CD4-positive, alpha-beta memory T cell (primary cell): ENCODE measurements at places on chromosomes 11 and 22. TPM values are rescaled to one million over a fixed set of nuclear protein-coding genes. Genes with fewer than 3 reads are reported as not detected.

DNA sequence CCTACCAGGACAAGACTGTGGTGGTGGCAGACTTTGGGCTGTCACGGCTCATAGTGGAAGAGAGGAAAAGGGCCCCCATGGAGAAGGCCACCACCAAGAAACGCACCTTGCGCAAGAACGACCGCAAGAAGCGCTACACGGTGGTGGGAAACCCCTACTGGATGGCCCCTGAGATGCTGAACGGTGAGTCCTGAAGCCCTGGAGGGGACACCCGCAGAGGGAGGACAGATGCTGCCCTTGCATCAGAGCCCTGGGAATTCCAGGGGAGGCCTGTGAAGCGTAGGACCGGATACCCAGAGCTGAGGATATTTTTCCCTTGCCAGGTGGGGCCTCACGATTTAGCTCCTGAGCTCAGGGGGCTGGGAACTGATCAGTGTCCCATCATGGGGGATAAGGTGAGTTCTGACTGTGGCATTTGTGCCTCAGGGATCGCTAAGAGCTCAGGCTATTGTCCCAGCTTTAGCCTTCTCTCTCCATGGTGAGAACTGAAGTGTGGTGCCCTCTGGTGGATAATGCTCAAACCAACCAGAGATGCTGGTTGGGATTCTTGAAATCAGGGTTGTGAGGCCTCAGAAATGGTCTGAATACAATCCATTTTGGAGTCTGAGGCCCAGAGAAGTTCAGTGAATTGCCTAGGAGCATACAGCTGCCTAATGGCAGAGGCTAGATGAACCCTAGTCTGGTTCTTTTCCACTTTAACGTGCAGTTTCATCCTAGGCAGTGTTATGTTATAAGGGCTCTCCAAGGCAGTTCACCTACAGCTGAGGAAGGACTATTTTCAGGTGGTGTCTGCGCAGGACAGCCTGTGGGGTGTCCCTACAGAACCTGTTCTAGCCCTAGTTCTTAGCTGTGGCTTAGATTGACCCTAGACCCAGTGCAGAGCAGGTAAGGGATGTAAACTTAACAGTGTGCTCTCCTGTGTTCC, 19.5 kb downstream of the PIK3IP1 start:
- peak; percentile 44 for DNase-seq
- H3K4me3 ChIP-seq = no peak overlapping the region
- peaks cover 52% of the 10 kb centered on the region for H3K4me1 ChIP-seq
- H3K27me3 ChIP-seq = no peaks in the 10 kb centered on the region

GRCh38 chr22:50670914-50671538, 1.6 kb upstream of the SHANK3 start:
- H3K27me3 ChIP-seq = peaks cover 31% of the 10 kb centered on the region
- peaks cover 17% of the 10 kb centered on the region for H3K4me1 ChIP-seq
- H3K4me3 ChIP-seq = no peak overlapping the region
- no peaks in the 10 kb centered on the region for H3K36me3 ChIP-seq
- no peak for DNase-seq
- H3K27ac ChIP-seq = no peak overlapping the region

DNA sequence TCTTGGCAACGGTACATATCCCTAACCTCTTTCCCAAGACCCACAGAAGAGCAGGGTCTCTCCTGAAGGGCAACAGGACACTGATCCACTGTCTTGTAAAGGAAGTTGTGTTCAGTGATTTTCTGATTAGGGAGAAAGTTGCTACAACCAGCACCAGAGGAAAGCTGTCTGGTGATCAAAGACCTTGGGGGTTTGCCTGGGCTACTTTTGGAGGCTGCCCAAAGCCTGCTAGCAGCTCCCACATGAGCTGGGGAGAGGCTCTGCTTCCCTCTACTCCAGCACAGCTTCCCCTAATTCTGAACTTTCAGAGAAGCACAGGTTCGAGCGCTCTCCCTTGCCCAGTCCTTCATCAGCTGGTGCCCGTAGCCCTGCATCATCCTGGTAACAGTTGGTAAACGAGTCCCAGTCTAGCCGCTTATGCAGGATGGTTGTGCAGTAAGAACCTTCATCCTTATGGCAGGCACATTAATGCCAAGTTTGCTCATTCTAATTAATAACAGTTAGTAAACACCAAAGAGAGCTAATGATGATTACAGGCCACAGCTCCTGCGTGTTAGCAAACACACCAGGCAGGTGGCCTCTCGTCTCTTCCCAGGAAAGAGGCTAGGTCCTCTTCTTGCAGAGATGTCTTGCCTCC, 173.1 kb downstream of the NTM start:
- H3K4me3 ChIP-seq = no peak overlapping the region
- no peak for DNase-seq
- no peaks in the 10 kb centered on the region for H3K27me3 ChIP-seq
- no peaks in the 10 kb centered on the region for H3K36me3 ChIP-seq

DNA sequence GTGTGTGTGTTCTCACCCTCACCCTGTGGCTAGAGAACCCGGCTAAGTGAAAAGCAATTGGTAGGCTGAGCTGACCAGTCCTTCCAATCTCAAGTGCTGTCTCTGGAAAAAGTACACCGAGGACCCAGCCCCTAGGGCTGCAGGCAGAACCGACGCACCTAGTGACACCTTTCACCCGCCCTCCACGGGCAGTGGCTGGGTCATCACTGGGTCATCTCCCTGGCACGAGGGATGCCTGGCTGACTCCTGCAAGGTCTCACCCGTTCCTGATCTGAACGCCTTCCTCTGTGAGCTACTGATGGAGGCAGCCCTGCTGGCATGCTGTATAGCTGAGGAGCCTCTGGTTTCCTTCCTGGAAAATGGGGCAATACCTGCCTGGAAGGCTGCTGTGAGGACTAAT, 311.5 kb downstream of the NTM start:
- no peak overlapping the region for H3K4me3 ChIP-seq
- DNase-seq = no peak
- H3K27ac ChIP-seq = no peak overlapping the region
- no peaks in the 10 kb centered on the region for H3K27me3 ChIP-seq
- H3K4me1 ChIP-seq = no peaks in the 10 kb centered on the region
- H3K36me3 ChIP-seq = no peaks in the 10 kb centered on the region

GRCh38 chr22:25419247-25420113, 145.0 kb upstream of the GRK3 start:
- peaks cover 21% of the 10 kb centered on the region for H3K27me3 ChIP-seq
- no peaks in the 10 kb centered on the region for H3K36me3 ChIP-seq
- H3K4me3 ChIP-seq = no peak overlapping the region
- H3K4me1 ChIP-seq = peaks cover 25% of the 10 kb centered on the region
- no peak overlapping the region for H3K27ac ChIP-seq

DNA sequence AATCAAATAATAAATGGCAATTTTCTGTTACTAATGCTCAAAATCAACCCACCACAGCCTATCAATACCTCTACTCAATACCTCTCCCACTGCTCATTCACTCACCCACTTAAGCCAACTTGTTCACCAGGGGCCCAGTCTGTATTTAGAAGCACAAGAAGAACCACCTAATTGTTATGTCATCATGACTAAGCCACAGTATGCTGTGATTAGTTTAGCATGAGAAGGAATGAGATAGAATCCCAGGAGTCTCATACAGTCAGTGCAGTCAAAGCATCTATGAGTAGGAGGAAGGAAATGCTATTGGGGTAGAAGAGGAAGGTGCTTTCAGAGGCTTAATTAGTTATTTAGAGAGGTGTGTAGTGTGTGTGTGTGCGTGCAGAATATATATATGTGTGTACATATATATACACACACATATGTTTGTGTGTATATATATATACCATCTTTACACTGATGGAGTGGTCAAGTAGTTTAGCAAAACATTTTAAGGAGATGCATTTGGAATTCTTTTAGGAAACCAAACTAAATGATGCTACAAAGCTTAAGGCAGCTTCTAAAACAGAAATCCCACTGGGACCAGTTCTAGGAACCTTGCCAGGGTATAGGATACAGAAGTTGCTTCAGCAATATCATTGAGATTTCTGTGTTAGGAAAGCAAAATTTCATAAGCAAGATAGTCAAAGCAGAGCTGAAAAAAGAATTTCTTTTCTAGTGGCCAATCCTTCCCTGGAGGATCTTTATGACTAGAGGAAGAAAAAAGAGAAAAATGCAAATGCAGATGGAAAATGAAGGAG, 27.5 kb downstream of the KCNA4 start:
- H3K4me1 ChIP-seq = no peaks in the 10 kb centered on the region
- DNase-seq = no peak
- no peak overlapping the region for H3K27ac ChIP-seq
- no peaks in the 10 kb centered on the region for H3K36me3 ChIP-seq
- H3K27me3 ChIP-seq = no peaks in the 10 kb centered on the region
- no peak overlapping the region for H3K4me3 ChIP-seq

DNA sequence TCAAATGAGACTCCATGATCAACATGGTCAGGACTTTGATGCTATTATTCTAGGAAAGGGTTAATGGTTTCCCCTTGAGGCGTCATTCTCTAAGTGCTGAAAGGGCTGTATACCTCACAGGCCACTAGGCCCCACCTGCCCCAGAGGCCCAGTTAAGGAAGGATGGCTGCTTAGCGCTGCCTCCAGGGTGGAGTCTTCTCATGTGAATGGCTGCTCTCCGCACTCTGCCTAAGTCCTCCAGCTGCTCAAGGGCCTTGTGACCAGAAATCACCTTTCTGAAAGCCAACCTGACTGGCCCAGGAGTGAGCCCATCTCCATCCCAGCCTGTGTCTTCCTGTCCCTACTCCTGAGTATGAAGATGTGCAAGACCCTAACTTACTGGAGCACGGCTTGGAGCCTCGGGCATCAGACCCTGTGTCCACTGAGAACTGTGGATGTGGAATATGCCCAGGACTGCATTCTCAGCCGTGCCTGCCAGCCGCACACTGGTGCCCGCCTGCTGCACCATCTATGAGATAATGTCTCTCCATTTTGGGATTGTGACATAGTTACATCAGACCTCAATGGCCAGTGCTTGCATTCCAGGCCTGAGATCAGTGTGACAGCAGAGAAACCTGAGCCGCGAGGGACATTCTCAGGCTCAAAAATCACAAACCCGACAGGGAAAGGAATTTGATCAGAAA, 51.0 kb downstream of the SNX19 start:
- no peaks in the 10 kb centered on the region for H3K27me3 ChIP-seq
- peaks cover 9% of the 10 kb centered on the region for H3K4me1 ChIP-seq
- no peaks in the 10 kb centered on the region for H3K36me3 ChIP-seq
- no peak for DNase-seq
- H3K27ac ChIP-seq = no peak overlapping the region

GRCh38 chr11:76135491-76135890, 70.8 kb downstream of the WNT11 start:
- no peaks in the 10 kb centered on the region for H3K36me3 ChIP-seq
- no peak for DNase-seq

DNA sequence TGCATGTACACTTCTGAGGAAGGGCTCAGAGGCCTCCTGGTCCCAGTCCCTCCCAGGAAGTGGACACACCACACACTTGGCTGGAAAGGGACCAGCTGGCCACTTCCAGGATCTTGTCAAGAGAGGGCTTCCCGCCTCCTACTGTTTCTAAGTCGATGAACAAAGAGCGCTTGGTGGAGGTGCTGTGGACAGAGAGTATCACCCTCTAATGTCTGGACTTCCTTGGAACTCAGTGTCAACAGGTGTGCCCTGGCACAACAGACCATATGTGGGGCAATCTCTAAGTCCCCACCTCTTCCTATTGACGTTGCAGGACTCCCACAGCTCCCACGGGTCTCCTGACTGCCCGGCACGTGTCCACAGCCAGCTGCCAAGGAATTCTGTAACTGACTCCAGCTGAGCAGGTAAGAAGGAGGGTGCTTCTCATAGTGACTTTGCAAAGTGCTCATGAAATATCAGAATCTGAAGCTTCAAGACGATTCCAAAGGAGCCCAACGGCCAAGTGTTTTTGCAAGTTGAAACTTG, 16.1 kb downstream of the POU2AF1 start:
- H3K4me3 ChIP-seq = no peak overlapping the region
- no peaks in the 10 kb centered on the region for H3K4me1 ChIP-seq
- no peak overlapping the region for H3K27ac ChIP-seq

- DNase-seq = no peak
- no peak overlapping the region for H3K27ac ChIP-seq
- H3K4me1 ChIP-seq = no peaks in the 10 kb centered on the region
- no peak overlapping the region for H3K4me3 ChIP-seq
Observed at GRCh38 chr22:35128637-35129036, 62.7 kb downstream of the ISX start.

GRCh38 chr22:47054231-47055072, 292.0 kb downstream of the TBC1D22A start:
- no peak for DNase-seq
- no peaks in the 10 kb centered on the region for H3K4me1 ChIP-seq
- peaks cover 9% of the 10 kb centered on the region for H3K36me3 ChIP-seq
- no peak overlapping the region for H3K4me3 ChIP-seq

GRCh38 chr11:124722176-124722575, 17.6 kb upstream of the NRGN start:
- no peaks in the 10 kb centered on the region for H3K27me3 ChIP-seq
- no peak overlapping the region for H3K4me3 ChIP-seq
- H3K36me3 ChIP-seq = no peaks in the 10 kb centered on the region

DNA sequence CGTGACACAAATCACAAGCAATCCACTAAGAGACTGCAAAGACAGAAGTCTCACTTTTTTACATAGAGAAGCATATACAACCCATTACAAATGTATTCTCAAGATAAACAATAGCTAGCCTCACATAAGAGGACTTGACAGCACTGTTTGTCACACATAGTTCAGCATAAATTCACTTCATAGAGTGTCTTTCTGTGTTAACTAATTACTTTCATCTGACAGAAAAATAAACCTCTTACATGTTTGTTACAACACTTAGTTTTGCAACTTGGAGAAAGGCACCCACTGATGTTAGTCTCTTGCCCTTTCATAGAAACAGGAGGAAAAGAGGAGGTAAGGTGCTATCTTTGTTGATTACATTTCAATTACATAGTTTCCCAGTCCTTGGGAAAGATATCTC, 2221.9 kb upstream of the RAG2 start:
- no peak overlapping the region for H3K4me3 ChIP-seq
- H3K36me3 ChIP-seq = no peaks in the 10 kb centered on the region
- no peaks in the 10 kb centered on the region for H3K27me3 ChIP-seq
- H3K27ac ChIP-seq = no peak overlapping the region
- no peak for DNase-seq
- H3K4me1 ChIP-seq = no peaks in the 10 kb centered on the region

GRCh38 chr11:40290171-40290631, 1169.3 kb downstream of the LRRC4C start:
- no peaks in the 10 kb centered on the region for H3K4me1 ChIP-seq
- no peak for DNase-seq
- H3K4me3 ChIP-seq = no peak overlapping the region

GRCh38 chr11:130370845-130371590, 56.3 kb upstream of the ZBTB44 start:
- H3K4me1 ChIP-seq = no peaks in the 10 kb centered on the region
- no peak overlapping the region for H3K4me3 ChIP-seq
- no peaks in the 10 kb centered on the region for H3K27me3 ChIP-seq

- H3K27me3 ChIP-seq = no peaks in the 10 kb centered on the region
- H3K4me1 ChIP-seq = no peaks in the 10 kb centered on the region
- H3K27ac ChIP-seq = no peak overlapping the region
- H3K4me3 ChIP-seq = no peak overlapping the region
- DNase-seq = no peak
Observed at GRCh38 chr22:47201186-47201995, 438.9 kb downstream of the TBC1D22A start.

GRCh38 chr11:117929142-117929915, at the start of gene TMPRSS13:
Gene TMPRSS13, minus strand, starts transcription at chr11:117929402. Its CDS starts 95 bp downstream, at chr11:117929307.
- H3K27ac ChIP-seq = no peak within 1 kb of the TSS
- H3K4me3 ChIP-seq = no peak within 1 kb of the TSS
- H3K27me3 ChIP-seq = peaks cover 5% of the 10 kb centered on the region
- no peak for DNase-seq

GRCh38 chr11:125663910-125664309, 16.7 kb downstream of the ACRV1 start:
- H3K27me3 ChIP-seq = no peaks in the 10 kb centered on the region
- H3K4me1 ChIP-seq = no peaks in the 10 kb centered on the region
- H3K4me3 ChIP-seq = no peak overlapping the region
- H3K36me3 ChIP-seq = no peaks in the 10 kb centered on the region
- no peak overlapping the region for H3K27ac ChIP-seq
- DNase-seq = no peak

Gene KLHL35
- total RNA-seq = 1.2 TPM

Gene DMC1
- total RNA-seq = 0.29 TPM

Gene TMEM9B
- total RNA-seq = 36.8 TPM

Gene SBF1
- total RNA-seq = 221 TPM

Gene OR52I2
- total RNA-seq = not detected
